Globus pallidus (tissue), 1 donor: ENCODE measurements at places on chromosomes 1 and 21.

DNA sequence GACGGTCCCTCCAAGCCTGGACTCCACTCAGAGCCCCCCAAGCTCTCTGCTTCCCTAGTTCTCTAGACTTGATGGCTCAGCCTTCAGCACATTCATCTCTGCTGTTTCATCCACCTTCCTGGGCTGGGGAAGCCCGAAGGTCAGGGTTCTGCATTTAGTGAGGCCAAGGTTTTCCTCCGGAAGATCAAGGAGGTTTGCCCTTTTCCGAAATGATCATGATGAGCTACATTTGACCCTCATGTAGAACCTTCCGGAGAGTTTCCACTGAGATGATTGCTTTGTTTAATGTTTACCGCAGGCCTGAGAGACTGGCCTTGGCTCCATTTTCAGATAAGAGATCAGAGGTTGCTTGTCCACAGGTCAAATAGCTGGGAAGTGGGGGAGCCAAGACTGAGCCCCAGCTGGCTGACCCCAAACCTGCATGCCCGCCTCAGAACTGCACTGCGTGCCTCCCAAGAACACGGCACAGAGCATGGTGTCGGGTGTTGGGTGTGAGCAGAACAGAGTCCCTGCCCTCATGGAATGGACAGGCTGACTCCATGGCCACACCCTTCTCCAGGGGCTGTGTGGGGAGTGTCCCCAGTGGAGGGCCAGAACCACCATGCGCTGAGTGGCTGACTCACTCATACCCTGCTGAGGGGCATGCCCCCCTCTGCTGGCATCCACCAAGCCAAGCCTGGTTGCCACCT, 200.8 kb upstream of the TMEM51 start:
- no peak for DNase-seq

DNA sequence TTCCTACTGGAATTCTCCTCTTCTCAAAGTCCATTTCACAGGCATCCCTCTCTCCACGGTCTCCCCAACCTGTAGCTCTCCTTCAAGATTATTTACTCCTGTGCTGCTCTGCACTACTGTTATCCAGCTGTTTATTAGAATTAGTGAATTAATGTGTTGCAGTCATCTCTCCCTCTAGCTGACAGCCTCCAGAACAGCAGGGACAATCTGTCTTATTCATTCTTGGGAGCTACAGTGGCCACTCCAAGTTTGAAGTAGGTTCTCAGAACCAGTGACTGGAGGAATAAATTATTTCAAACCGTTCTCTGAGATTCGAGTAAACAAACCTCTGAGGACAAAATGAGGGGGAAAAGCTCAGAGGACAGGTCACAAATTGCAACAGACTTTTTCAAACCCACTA, 330.9 kb downstream of the RRAGC start:
- no peak for DNase-seq

GRCh38 chr21:22138297-22139016, 1140.2 kb downstream of the NCAM2 start:
- DNase-seq, result no peak

DNA sequence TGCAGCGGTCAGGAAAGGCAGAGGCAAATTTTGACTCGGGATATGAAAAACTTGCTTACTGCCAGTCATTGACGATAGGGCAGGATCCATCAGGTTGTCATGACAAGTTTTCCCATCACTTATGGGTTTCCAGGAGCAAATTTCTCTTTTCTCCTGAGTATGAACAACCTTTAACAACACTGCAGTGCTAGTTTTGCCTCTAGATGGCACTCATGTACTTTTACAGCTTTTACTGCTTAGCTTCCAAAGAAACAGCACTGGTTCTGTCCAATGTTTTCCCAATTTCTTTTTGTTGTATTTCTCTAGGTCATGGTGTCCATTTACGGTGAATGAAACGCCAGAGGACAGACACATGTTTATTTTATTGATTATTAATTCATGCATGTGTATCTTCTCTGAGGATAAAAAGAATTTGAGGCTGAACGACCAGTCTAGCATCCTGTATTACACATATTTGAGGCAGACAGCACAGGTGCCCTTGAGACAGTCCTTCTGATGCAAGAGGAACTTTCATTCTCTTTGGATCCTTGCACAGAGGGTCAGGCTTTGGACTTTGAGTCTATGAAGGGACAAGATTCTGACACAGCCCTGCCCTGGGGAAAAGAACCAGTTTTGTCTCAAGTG, 112.3 kb upstream of the TRABD2B start:
- peak; percentile 60 for DNase-seq

DNA sequence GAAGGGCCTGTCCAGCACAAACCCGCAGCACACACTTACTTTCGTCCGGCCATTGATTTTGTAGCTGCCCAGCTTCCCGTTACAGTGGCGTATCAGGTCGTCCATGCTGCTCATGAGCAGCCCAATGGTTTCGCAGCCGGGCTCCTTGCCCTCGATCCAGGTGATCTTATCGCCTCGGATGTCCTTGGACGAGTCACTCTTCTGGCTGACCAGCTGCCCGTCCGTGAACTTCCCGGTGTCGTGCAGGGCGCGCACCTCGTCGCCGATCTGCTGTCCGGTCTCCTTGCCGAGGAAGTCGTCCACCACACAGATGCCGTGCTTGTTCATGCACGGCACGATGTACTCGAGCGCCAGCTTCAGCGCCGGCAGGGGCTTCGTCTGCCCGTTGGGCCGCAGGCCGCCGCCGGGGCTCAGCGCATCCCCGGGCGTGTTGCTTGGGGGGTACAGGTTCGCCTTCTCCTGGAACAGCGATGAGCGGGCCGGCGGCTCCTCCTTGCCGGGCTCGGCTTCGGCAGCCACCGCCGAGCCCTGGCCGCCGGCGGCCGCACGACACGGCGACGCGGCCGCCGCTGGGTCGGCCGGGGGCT, 1.0 kb downstream of the EGLN1 start:
- DNase-seq, result peak; percentile 33

- no peak for DNase-seq
These were observed 7.1 kb downstream of the PRRX1 start for GRCh38 chr1:170670802-170671628.

DNA sequence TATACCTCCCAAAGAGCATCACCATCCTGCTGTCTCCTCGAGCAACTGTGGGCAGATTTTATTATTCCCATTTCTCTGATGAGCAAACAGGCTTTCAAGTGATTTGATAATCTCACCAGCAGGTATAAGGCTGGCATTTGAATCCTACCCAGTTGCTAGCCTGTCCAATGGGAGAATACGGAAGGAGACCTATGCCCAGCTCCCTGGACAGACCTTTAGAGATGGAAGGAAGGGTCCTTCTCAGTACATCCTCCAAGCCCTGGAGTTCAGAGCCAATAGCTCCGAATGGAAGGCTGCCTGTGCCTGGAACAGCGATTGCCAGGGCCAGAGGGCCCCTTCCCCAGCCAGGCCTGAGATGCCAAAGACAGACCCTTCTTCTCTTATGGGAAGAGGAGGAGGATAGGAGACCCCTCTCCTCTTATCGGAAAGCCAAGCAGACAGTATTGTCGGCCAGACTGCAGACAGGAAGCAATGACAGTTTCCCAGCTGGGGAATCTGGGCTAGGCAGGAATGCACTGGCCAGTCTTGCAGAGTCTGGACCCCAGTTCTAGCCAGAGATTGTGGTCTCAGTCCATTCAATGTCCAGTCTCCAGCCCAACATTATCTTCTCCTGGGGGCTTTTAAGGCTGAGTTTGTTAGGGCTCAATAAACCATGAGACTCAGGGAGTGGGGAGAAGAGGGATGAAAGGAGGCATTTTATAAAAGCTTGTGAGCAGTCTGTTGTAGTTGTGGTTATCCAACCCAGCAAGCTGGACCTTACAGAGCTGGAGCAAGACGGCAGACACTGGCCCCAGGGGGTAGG, 2.0 kb downstream of the IFFO2 start:
- DNase-seq, result no peak

DNA sequence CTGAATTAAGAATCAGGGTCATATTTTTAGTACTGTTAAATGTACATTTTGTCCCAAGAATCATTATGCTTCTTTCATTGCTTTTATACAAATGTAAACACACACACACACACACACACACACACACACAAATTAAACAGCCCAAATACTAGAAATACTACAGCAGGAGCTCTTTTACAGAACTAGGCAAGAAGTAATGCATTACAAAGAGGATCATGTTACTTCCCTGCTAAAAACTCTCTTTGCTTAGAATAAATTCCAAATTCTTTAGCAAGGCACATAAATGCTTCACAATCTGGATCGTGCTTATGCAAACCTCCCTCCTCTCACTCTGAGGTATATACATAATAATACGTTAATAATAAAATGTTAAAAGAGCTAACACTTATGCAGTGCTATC, 720.4 kb upstream of the ADGRL4 start:
- DNase-seq, result no peak
